ENCODE measurements at places on chromosomes 1 and 21.
A peak's percentile ranks its signal among the peaks of the same experiment; 100 is the strongest.

DNA sequence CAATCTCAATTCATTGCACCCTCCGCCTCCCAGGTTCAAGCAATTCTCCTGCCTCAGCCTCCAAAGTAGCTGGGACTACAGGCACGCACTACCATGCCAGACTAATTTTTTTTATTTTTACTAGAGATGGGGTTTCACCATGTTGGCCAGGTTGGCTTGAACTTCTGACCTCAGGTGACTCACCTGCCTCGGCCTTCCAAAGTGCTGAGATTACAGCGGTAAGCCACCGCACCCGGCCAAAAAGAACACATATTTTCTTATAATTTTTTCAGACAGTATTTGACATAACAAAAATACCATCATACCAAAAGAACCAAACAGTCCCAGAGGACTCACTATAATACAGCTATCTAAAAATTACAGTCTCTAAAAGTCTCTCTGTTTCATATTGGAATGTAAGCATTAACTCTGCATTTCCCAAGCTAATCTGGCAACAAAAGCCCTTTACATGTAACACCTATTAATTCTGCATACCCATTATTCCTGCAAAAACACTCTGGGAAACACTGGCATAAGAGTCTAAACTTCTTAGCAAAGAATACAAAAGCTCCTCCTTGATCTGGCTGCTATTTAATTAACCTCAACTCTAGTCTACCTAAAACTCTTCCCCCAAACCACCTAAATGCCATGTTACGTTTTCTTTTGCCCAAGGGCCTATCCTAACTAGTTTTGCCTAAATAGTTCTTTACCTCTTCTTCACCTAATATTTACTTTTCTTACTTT is 26.9 kb downstream of the WDR26 start:
- peak; percentile 19 for DNase-seq

DNA sequence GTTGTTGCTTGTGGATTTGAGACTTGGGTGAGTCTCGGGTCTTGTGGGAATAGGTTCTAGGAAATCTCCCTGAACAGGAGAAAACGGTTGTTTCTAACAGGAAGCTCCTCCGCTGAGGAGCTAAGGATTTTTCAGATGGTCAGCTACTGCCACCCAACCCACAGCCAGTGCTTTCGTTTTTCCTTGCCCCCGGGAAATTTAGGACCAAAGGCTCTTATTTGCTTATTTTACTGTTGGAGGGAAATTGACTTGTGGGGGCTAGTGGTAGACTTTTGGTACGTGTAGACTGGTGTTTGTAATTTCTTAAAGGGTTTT is 792 bp downstream of the SNX7 start:
- DNase-seq: no peak

DNA sequence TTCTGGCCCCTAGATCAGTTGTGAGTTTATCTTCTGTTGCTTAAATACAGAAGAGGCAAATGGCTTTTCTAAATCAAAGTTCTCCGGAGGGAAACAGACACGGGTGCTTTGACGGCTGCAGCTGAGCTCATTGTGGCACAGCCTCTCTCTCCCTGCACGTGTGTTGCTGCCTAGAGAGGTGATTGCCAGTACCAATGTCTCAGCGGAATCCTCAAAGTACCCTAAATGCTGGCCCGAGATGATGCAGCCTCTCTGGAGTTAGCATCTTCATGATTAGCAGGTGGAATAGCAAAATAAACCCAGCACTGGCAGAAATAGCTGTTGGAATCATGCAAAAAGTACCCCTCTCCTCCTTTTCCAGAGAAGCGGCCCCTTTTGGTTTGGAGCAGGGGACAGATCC is 192.2 kb downstream of the PRDM2 start:
- DNase-seq: no peak

- DNase-seq: no peak
Observed at GRCh38 chr1:175364424-175365076, 172.0 kb upstream of the KIAA0040 start.

- DNase-seq: no peak
Observed at GRCh38 chr1:83909687-83910086, 89.2 kb downstream of the TTLL7 start.
